ENCODE measurements at places on chromosomes 1 and 21. TPM values are rescaled to one million over a fixed set of nuclear protein-coding genes. Genes with fewer than 3 reads are reported as not detected.

DNA sequence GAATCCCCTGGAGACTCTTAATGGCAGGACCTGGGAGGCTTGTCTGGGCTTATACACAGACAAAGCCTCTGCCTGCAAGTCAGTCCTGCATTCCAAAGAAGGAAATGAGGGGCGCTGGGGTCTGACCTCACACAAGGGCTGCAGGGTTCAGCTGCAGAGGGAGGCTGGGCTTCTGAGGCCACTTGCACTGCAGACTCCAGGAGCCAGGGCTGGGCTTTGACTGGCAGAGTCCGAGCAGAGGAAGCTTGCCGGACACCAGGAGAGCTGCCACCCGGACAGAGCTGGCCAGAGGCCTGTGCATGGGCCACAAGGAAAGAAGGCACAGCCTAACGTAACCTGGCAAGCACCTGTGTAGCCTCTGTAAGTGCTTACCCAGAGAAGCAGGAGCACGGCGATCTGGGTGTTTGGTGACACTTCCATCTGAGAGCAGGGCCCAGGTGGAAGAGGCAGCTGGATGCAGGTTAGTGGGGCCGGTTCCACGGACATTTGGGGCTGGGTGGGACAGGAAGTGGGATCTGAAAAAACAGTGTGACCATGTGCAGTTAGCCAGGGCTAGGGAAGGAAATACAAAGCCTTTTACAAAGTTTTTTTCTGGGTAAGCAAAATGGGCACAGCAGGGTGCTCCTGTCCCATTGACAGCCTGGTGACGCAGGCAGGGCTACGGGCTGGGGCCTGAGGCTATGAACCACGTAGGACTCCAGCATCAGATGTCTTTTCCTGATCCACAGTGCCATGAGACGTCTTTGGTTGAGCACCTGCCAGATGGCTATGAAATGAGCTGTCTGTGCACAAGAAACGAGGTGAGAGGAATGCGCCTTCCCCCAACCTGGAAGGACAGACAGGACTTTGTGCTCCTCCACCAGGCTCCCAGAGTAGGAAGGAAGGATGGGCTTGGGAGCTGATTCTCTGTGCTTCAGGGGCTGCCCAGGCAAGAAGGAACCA lies 37.3 kb upstream of the LBR start:
- no peak for DNase-seq

DNA sequence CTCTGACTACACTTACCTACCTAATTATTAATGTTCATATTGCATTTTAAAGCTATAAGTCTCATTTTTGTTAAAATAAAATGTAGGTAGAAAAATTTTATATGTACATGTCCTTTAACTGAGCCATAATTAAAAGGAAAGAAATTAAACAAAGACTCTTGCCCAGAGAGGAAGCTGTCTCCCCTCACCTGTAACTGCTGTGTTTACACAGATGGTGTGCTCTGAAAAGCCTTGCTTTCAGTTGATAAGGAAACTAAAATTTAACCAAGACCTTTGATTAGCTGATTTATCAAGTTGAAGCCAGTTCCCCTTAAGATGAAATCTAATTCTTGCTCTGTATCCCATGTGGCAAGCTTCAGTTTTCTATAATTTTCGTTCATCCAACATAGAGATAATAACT lies 213.5 kb downstream of the LYPLAL1 start:
- no peak for DNase-seq

GRCh38 chr1:15525050-15526020 lies 1.3 kb upstream of the DNAJC16 start:
- peak; percentile 46 for DNase-seq

Gene CLDN8
- 4.0 TPM for total RNA-seq

DNA sequence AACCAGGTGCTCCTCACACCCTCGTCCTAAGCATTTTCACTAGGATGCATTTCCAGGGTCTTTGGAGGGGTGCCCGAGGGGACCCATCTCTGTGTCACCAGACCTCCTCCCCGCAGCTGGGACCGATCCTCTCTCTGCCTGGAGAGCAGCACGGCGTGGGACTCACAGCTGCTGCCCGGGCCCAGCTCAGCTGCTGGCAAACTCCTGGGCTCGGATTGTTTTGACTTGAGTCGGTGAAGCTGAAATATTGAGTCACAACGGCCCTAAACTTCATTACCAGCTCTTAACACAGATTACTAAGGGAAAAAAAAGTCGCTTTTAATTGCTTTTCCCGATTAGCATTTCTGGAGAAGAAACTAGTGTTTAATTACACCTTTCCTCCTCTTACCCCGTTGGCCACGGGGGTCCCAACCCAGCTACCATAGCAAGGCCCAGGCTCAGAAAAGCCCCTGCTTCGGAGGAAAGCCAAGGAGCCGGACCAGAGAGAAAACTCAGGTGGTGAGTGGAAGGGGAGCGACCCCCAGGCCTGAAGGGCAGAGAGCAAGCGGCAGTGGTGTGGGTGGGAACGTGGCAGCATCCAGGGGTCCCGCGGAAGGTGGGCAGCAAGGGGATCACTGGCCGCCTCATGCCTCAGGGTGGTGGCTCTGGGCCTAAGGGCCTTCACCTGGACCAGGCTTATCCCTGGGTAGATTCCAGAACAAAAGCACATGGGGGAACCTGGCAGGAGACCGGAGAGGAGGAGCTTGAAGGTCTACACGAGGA lies 41.7 kb downstream of the CASZ1 start:
- peak; percentile 84 for DNase-seq

DNA sequence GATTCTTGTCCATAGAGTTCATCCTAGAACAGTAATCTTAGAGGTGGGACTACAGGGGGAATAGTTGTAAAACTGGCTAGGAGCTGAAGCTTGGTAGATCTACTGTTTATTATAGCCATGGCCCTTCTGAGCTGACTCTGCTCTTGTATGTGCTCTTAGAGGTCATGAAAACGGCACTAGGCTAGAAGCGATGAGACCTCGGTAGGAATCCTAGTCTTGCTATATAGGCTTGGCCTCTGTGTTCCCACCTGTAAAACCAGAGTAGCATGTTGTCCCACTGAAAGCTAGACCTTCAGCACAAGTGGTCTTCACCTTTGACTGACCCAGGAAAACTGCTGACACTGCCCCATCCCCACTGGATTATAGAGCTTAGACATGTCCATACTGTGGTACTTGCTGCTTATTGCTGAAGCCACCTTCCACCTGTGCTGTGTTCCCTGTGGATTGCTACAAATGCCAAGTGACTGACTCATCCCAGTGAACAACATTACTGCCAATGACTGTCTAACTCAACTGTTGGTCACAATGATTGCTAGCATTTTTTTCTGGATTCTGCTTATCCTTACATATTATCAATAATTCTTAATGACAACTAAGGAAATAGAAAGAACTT lies 23.0 kb upstream of the PIGC start:
- no peak for DNase-seq

GRCh38 chr1:95094923-95095322 lies 22.2 kb upstream of the ALG14 start:
- DNase-seq: no peak

Gene AKNAD1
- total RNA-seq: 2.6 TPM

- DNase-seq: no peak
Observed at GRCh38 chr1:199510314-199510713, 517.2 kb upstream of the NR5A2 start.

DNA sequence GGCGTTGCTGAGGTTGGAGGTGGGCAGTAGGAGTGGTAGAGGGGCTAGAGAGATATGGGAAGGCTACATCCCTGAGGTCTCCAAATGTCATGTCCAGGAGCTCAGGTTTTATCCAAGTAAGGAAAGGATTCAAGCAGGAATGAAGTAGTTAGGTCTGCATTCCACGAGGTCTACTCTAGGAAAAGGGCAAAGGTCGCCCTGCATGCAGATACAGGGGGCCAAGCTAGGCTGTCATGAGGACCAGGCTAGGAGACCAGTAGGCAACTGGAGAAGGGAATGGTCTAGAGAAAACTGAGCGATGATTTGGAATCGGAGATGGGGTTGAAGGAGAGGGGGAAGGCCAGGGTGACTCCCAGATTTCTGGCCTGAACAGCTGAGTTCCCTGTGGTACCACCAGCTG lies 48.7 kb downstream of the IRF2BP2 start:
- DNase-seq: no peak

GRCh38 chr1:24349891-24350290 lies 30.7 kb downstream of the GRHL3 start:
- no peak for DNase-seq

Gene JAM2
- 42.5 TPM for total RNA-seq

Gene ADORA1
- total RNA-seq: 1.8 TPM

DNA sequence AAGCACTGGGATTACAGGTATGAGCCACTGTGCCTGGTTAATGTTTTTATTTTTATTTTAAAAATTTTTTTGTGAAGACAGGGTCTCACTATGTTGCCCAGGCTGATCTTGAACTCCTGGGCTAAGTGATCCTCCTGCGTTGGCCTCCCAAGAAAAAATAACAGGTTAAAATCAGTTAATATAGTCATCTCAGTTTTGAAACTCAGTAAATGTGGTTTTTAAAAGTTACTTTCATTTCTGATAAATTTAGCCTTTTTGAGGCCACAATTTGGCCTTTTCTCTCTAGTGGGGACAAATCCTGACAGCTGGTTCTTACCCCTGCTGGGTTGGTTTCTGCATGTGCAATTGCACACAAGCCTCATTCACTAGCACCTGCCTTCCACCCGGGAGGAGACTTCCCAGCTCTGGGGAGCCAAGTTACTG lies 13.3 kb downstream of the PMF1 start:
- no peak for DNase-seq

GRCh38 chr1:101262630-101263348 lies 26.0 kb downstream of the S1PR1 start:
- no peak for DNase-seq

DNA sequence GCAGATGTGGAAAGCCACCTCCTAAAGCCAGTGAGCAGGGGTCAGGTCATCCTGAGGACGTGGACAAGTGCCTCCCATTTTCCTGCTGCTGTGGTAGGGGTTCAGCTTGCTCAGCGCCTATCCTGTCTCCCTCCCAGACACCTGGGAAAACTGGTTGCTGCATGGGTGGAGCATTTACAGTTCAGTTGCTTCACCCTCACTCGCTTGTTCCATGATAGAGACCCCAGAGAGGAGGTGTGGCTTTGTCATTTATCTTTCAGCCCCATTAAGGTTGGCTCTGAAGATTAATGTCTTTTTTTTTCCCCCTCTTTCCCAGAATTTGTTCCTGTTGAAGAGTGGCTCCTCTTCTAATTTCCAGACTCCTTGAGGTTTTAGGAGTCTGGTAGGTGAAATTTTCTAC lies 9.2 kb downstream of the VANGL1 start:
- DNase-seq: no peak

- no peak for DNase-seq
Observed at GRCh38 chr1:15526021-15526489, 593 bp upstream of the DNAJC16 start.

GRCh38 chr1:53326088-53326597 lies 1.7 kb downstream of the LRP8 start:
- DNase-seq: peak; percentile 88

Gene KCNK1
- total RNA-seq: 2.7 TPM

DNA sequence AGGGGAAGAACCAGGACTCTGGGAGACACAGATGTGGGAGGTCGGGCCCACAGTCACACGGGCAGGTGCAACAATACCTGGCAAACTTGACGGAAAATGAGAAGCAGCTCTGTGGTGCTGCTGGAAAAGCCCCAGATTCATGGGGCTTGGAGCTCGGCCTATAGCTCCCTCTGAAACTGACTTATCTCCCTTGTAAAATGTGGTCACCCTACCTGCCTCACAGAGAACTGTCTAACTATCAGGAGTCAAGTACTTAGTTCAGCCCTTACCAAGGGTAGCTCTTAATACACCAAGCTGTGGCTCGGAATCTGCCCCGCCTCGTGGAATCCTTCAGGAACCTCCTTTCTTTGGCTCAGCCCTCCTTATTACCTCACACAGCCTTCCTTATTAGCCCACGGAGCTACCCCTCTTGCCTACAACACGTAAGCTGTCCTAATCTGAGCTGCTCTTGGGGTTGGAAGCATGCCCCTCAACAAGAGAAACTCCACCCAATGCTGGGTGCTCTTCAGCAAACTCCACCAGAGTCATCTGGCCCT lies 68.9 kb downstream of the MRPL37 start:
- DNase-seq: no peak

- DNase-seq: peak; percentile 45
Observed at GRCh38 chr1:230067871-230068620, 1.0 kb downstream of the GALNT2 start.

DNA sequence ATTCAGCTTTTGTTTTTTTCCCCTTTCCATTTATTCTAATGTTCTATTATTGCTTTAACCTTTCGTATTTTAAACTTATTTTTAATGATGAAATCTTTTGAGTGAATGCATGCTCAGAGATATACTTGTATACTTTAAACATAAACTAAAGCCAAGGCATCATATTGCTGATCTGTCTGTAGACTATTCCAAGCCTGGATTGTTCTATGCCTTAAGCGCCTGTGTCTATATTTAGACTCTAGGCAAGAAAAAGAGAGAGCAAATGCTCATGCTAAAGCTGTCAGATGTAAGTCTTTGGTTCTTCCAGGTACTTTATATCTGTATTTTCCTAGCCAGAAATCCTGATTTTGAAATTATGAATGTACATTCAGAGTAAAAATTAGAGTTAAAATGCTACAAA lies 14.4 kb downstream of the SH3GLB1 start:
- peak; percentile 48 for DNase-seq

DNA sequence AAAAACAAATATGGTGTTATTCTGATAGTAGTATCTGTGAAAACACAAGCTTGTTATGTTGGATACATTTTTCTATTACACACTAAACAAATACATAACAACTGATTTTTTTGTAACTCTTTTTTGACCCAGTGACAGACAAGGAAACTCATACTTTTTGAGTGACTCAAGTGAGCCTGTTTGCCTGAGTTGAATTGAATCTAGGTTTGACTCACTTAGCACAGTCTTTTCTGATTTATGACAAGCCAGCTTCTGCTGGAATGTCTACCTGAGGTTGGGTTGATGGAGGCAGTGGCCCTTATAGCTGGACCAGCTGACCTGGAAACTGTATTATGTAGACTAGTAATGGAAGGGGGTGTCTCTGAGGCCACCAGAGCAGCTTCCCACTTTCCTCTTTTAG lies 4.2 kb upstream of the CLCA4 start:
- no peak for DNase-seq

DNA sequence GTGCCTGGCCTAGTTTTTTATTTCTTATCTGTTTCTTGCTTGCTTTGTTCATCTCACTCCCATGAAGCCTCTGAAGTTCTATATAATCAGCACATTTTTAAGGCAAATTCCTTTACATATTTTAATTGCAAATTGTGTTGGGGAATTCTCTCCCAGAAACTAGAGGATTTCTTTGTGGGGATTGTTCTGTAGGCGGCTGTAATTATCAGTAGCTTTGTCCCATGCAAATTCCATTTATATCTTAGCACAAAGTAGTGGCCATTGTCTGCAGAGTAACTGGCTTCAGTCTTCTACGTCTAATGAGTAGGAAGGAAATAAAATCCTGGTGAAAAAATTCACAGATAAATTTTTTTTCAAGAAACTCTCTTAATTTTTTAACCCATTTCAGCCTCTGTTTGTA lies 35.7 kb downstream of the CLEC20A start:
- DNase-seq: no peak

Gene BRDT
- total RNA-seq: not detected

- DNase-seq: peak; percentile 95
Observed at GRCh38 chr1:21937372-21938121, 437 bp upstream of the HSPG2 start.

- no peak for DNase-seq
Observed at GRCh38 chr1:63794939-63795378, 21.1 kb downstream of the ROR1 start.

Gene CD5L
- not detected for total RNA-seq
